ENCODE measurements at places on chromosomes 1 and 21. TPM values are rescaled to one million over a fixed set of nuclear protein-coding genes. Genes with fewer than 3 reads are reported as not detected.

- no peak for DNase-seq
These were observed 8.6 kb downstream of the LAMC2 start for GRCh38 chr1:183194527-183195141.

AVPR1B gene
- total RNA-seq = not detected

DNA sequence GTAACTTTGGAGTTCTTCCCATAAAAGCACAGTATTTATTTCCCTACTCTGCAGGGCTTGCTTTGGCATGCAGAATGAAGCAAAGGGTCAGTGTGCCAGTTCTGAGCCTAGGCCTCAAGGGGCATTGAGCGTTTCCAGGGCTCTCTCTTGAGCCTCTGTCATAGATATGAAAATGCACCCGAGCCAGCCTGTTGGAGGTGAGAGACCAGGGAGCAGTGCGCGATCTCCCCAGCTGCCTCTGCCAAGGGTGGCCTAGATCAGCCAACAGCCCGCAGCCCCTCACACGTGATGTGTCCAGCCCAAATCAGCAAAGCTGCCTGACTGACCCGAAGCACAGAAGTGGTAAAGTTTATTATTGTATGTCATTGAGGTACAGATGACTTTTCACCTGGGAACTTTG, 63.7 kb downstream of the TENT5C start:
- DNase-seq = no peak

DNA sequence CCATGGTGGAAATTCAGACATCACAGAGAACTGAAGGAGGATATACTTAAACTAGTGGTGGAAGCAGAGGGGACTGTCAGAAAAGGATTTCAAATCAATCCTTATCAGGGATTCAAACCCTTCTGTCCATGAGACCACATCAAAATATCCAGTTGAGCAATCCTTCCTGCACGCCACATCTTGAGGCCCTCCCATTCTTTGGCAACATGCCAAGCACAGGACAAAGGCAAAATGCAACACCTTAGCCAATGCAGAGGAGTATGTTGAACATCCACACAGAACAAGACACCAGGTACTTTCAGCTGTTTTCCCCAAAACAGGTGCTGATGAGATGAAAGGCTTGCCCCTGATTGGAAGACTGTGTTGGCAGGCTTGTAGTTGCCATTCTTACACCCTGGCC, 81.8 kb upstream of the PLXNA2 start:
- DNase-seq = no peak

DNA sequence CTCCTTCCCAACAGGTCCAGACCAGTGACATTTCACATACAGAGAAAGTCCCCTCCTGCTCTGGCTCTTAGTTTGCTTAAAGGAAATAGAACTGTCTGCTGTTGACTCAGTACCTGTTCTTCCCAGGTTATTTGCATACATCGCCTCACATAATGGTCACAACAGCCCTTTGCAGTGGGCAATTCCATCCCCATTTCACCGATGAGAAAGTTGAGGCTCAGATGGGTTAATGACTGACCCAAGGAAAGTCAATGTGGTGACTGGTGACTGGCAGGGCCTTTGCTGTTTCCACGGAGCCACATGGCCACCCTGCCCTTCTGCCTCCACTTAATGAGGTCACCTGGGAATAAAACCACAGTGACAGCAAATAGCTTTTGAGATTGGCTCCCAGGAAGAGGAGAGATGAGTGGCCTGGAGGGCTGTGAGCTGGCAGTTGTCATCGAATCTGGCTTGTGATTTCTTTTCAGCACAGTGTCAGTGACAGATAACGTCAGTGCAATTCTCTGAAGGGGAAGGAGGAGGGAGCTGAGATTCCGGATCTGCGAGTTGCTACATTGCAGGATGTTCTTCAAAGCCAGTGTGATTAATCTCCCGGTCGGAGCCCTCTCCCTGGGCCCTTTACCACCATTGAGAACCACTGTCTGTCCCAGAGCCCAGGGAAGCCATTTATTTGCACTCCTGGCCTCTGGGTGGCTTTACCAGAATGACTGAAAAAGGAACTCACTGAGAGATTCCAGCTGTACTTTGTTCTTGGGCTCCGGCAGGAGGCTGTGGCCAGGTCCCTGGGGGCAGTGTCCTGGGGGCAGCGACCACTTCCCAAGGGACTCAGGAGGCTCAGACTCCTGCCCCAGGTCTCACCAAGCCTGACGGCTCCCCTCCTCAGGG, 117.2 kb downstream of the CNIH3 start:
- peak; percentile 29 for DNase-seq

TTC34 gene
- total RNA-seq = under 0.01 TPM

DNA sequence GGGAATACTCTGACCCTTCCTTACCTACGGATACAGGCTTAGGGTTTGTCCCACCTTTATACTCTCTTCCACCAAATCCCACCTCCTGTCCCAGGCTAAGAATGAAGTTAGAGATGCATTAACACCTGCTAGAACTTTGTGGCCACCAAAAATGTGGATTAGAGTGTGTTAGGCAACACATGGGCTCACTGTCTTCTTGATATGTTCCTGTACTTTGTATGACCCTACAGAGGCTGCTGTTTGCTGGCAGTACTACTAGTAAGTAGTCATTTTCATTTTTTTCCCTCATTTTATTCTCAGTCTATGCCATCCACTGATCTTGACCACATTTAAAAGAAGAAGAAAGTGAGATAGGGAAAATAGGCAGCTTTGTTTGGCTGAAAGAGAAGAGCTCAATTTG, 21.0 kb upstream of the TMEM39B start:
- no peak for DNase-seq

CIART gene
- 1.8 TPM for total RNA-seq

CFHR3 gene
- total RNA-seq = not detected

DNA sequence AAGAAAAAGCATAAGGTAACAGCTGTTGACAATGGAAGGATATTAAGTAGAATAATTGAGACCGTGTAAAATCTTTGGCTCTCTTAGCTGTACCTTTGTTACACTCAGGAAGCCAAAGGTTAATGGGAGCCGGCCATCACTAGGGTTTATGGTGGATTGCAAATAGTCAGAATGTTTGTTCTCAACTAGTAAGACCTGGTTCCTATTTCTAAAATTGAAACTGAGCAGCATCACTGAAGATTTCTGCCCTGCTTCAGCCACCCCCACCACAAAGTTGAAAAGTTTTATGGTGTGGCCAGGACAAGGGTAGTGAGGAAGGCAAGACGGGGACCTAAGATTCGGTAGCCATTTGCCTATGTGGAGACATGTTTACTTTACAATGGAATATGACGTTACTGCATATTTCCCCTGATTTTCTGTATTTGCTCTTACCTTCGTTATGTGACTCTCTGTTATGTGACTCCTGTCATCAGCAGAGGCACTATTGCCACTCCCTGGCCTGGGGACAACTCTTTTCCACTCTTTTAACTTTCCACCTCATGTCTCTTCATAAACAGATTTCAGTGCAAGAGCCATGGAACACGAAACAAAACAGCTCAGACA, 41.4 kb upstream of the KIF1B start:
- DNase-seq = no peak

DNA sequence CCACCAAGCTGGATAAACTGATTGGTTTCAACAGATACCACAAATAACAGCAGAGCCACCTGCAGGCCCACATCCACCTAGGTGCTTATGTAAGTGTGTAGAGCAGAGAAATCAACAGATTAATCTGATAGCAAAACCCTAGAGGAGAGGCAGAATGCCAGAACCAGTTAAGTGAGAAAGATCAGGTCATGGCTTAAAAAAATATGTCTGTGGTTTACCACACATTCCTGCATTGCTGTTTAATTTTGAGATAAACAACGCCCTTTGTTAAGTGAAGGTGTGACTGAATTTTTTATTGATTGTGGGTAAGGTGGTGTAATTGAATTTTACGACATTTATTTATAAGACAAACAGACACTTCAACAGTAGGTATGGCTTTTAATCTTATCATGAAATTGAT, 21.2 kb downstream of the CRNN start:
- peak; percentile 10 for DNase-seq

GRCh38 chr1:39976732-39977131, 21.8 kb downstream of the MFSD2A start:
- DNase-seq = no peak

GRCh38 chr1:115261496-115261895, 76.6 kb downstream of the NGF start:
- no peak for DNase-seq

DNA sequence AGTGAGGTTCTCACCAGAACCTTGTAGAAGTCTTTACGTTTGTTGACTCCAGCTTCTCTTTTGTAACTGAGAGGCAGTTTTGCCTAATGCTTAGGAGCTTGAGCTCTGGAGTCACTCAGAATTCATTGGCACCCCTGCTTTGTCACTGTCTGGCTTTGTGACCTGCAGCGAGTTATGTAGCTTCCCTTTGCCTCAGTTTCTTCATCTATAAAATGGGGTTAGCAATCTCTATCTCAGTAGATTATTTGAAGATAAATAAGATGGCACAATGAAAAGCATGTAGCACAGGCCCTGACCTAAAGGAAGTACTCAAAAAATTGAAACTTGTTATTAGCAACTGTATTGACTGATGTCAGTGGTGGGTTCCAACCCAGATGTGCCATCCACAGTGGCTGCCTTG, 8.1 kb downstream of the DHDDS start:
- DNase-seq = no peak

THBS3 gene
- total RNA-seq = 58.1 TPM

RIMKLA gene
- total RNA-seq = 0.29 TPM

- no peak for DNase-seq
These were observed 154.4 kb downstream of the ZSCAN20 start for GRCh38 chr1:33626801-33627200.

- DNase-seq = no peak
These were observed 7.2 kb downstream of the CNST start for GRCh38 chr1:246573491-246573890.

- no peak for DNase-seq
These were observed 10.3 kb upstream of the SLC45A1 start for GRCh38 chr1:8307628-8308027.

Data from kidney epithelial cell (primary cell).